ENCODE measurements at places on chromosomes 1 and 21.
A peak's percentile ranks its signal among the peaks of the same experiment; 100 is the strongest.

DNA sequence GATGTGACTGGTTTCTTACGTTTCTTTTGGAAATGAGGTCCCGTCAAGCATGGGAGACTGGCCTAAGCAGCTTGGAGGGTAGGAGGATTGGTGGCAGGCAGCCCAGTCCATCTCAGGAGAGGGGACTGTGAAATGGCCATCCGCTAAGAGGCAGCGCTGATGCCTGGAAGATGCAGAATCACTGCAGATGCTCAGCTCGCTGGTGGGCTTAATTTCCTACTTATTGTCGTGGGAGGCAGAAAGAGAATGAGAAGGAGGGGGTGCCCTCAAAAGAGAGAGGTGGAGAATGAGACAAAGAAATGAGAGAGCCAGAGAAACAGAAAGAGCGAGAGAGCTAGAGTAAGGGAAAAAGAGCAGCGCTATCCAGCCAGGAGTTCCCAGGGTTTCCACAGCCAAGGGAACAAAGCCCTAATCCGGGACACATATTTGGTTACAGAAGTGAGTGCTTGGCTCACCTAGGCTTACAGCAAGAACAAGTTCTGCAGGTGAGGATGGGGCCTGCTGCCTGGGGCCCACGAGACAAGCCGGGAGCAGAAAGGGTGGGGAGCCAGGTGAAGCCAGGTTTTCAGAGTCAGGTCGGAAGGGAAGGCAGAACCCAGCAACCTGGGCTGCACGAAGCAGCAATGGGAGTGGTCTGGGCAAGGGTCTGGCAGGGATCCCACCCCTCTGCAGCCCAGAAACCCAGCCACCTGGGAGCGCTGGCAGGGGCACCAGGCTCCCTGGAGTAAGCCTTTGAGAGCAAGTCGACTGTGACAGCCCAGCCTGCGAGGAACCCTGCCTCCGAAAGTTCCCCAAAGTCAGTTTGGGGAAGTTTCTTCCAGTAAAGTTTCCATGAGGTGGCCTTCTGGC is 5.8 kb downstream of the ECE1 start:
- no peak for DNase-seq

DNA sequence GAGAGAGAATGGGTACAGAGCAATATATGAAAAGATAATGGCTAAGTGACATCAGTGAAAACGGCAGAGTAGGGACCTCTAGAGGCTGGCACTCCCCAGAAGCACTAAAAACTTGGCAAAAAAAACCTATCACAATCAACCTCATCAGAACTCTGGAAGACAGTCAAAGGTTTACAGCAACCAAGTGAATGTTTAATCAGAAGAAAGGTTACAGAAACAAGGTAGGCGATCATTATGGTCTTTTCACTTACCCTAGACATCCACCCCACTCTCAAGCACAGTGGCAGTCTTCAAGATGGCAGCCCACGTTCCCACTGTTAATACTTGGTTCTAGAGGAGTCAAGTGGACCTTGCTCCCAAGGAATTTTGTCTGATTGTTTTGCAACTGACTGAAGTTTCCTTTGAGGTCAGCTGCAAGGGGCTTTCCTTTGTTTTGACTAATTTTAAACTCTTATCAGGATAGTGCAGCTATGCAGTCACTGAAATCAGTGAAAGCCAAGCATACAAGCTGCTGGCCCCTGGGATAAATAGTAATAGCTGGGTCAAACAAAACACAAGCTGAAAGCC is 7.2 kb downstream of the KIFAP3 start:
- no peak for DNase-seq

GRCh38 chr1:180173451-180173850 is 18.8 kb downstream of the QSOX1 start:
- DNase-seq: no peak

GRCh38 chr1:113793878-113794834 is 18.1 kb downstream of the RSBN1 start:
- no peak for DNase-seq

DNA sequence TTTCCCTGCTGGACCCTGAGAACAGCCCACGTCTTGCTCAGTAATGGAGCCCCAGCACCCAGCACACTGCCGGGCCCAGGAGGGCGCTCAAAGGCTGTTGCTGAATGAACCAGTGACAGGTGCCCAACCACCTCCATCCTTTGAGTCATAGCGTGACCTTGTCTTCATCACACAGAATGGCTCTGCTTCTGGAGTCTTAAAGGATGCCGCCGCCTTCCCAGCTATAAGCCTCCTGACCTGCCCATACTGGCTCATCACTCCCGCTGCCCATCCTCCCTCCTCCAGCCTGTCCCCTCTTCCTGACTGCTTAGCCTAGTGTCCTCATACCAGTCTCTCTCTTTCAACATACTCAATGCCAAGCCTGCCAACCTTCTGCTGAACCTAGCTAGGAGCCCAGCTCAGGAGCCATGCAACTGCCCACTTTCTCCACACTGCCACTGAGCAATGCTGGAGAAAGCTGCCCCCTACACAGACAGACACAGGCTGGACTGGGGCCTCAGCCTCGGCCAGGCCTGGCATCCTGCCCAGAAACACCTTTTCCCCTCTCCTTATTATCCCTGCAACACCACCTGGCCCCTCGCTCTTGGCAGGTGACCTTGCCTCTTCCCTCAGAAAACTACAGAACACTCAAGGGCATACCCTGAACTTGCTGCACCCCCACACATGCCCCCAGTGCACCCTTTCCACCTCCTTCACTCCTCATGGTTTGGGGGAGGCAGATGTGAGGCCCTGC is 14.1 kb downstream of the TTC39A start:
- DNase-seq: no peak

GRCh38 chr1:57232500-57232899 is 191.4 kb downstream of the DAB1 start:
- DNase-seq: no peak

DNA sequence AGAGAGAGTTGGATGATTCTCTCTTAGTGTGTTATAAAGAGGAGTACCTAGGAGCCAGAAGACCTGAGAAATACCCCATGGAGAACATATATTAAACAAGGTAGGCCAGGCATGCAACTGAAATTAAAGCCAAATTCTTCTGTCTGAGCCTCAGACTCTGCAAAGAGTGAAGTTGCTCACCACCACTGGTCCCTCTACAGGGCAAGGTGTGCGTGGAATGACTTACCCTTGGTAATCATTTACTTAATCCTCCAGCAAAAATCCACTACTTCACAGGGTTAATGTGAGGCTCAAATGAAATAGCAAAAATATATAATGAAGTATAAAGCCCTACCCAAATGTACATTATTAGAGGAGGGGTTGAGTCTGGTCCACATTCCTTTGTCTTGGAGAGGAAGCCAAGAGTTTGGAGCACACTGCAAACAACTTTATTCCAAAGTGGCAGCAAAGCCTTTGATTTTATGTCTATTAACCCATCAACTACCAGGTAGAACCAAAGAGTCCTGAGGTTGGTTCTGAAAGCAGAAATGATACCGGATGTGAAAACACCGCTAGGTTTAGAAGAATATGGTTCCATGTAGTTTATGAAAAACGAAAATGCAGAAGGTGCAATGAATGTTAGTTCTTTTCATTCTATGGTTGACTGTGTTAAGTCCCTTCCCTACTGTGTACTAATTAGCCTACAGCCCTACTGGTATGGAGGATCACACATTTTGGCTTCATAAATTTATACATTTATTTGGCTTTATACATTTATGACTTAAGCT is 8.5 kb downstream of the SSR2 start:
- DNase-seq: no peak

DNA sequence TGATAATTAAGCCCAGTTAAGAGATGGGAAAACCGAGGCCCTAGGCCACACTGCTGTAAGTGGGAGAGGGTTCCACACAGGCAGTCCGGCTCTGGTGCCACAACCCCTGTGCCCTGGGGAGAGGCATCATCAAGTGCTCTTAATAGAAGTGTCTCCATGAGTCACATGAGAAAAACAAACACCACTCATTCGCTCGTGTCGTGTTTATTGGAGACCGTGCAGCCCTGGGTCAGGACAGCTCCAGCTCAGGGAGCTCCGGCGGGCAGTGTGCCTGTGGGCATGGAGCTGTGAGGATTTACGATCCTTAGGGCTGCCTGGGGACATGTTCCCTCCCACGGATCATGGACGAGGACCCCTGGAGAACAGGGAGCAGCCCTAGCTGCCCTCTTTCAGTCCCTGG is 658.5 kb downstream of the AJAP1 start:
- DNase-seq: no peak

- no peak for DNase-seq
Measured at GRCh38 chr1:207407655-207408260, 46.4 kb upstream of the CR2 start.

DNA sequence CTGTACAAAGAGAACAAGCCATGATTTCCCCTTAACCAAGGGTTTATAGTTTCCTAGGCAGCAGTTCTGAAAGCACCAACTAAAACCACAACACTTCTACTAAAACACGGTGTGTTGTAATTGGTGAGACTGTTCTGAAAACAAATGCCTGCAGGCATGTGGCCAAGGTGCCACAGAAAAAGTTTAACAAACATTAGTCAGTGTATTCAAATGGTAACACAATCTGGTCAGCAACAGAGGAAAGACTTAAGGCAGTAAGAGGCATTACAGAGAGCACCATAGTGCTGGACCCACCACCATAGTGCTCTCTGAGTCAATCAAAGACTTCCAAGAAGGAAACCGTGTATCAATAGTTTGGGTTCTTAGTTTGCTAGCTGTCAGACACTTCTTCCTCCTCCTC is 16.7 kb downstream of the SNIP1 start:
- no peak for DNase-seq

GRCh38 chr21:33543505-33544129 is 779 bp downstream of the SON start:
- peak; percentile 61 for DNase-seq

DNA sequence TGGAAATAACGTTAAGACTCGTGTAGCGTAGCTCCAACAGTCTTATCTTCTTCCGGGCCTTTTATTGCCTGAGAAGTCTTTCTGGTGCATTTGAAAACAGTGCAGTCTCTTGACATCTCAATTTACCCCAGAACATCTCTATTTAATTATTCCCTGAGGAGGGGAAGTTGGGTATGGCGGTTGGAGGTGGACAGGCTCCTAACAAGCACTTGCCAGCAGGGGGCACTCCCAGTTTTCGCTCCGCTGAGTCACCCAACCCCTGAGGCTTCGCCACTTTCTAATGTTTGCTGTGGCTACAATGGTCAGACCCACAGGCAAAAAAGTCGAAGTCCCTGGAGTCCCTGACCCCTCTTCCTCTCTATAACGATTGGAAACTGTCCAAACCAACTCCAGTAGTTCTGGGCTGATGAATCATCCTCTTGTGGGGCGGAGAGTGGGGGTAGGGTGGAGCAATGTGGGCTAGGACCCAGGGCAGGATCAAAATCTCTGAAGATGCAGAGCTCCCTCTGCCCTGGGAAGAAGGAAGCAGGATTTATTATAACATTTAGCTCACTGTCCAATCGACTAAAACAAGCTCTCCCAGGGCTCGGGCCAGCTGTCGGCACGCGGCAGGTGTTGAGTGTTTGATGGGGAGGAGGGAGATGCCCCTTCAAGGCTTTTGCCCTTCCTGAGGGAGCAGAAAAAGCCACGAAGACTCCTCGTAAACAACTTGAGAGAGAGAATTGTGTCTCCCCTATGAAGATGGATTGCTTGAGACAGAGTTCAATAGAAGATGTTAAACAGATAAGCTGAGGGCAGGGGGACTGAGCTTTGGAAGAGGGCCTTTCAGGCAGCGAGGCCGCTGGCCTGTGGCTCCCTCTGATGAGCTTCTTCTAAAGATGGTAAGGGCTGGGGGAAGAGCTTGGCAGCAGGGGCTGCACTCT is 85.7 kb downstream of the BRINP2 start:
- DNase-seq: no peak

- no peak for DNase-seq
Measured at GRCh38 chr1:10031461-10031860, 1.3 kb upstream of the UBE4B start.

DNA sequence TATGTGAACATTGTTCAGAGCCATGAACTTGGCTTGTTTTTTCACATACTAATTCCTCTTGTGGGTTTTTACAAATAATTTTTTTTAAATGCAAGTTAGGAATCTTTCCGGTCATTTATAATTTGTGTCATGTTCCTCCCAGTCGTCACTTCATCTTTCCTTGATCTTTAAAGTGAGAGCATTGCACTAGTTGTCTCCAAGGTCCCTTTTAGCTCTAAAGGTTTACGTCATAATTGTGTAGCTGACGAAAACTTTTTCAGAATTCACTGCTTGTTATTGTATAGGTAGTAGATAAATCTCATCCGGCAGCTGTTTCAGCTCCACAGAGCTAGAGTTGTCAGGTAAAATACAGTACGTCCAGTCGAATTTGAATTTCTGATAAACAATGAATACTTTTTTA is 33.6 kb downstream of the SOAT1 start:
- DNase-seq: no peak

GRCh38 chr21:43297391-43297981 is 128.7 kb downstream of the CRYAA start:
- no peak for DNase-seq

DNA sequence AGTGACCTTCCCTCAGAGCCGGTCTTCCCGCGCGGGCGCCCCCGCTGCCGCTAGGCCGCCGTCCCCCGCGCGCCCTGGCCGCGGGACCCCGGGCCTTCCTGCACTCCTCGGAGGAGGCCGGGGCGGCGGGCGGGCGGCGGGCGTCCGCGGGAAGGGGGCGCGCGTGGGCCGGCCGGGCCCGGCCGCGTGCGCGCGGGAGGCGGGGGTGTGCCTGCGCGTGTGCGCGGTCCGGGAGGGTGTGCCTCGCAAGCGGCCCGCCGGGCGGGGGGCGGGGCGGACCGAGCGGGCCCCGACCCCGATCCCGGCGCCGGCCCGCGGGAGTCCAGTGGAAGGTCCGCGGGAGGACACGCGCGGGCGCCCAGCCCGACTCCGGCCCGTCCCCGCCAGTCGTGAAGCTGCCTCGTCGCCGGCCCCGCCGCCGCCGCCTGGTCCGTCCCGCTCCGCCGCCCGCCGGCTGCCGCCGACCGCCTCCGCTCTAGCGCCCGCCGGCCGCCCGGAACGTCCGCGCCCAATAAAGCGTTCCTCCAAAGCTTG is 438 bp downstream of the MRPS6 start:
- no peak for DNase-seq

GRCh38 chr1:62316135-62316534 is 3.1 kb downstream of the KANK4 start:
- DNase-seq: no peak

GRCh38 chr1:236103646-236104218 is 38.6 kb upstream of the GPR137B start:
- peak; percentile 21 for DNase-seq

- no peak for DNase-seq
Measured at GRCh38 chr1:33030575-33030974, 6.1 kb downstream of the AK2 start.

GRCh38 chr1:165288350-165289120 is 68.0 kb downstream of the LMX1A start:
- DNase-seq: peak; percentile 49

GRCh38 chr1:169048043-169048442 is 58.4 kb upstream of the ATP1B1 start:
- no peak for DNase-seq

Data from NCI-H1417 treated with DMSO at 0.1 percent for 48 hours (cell line).